ENCODE measurements at places on chromosomes 2 and 18. TPM values are rescaled to one million over a fixed set of nuclear protein-coding genes. Genes with fewer than 3 reads are reported as not detected.

CYP27A1 gene
- total RNA-seq: 110 TPM

RAB6C gene
- total RNA-seq: not detected

FRZB gene
- 7.4 TPM for total RNA-seq

IL1F10 gene
- total RNA-seq: not detected

TMEM169 gene
- 0.67 TPM for total RNA-seq

CNDP1 gene
- total RNA-seq: not detected

CCBE1 gene
- total RNA-seq: 59.0 TPM

ARHGEF4 gene
- total RNA-seq: 15.9 TPM

HRH4 gene
- total RNA-seq: 0.54 TPM

C2orf80 gene
- total RNA-seq: 0.25 TPM

SNORC gene
- 0.97 TPM for total RNA-seq

ELOA2 gene
- total RNA-seq: not detected

RGPD3 gene
- 0.71 TPM for total RNA-seq

RTKN gene
- 37.5 TPM for total RNA-seq

KIF5C gene
- total RNA-seq: 1.4 TPM

KIF1A gene
- total RNA-seq: 2.3 TPM

GPR45 gene
- not detected for total RNA-seq

INPP1 gene
- 26.7 TPM for total RNA-seq

CCDC74A gene
- 13.7 TPM for total RNA-seq

SGO2 gene
- total RNA-seq: 2.7 TPM

LRRFIP1 gene
- 194 TPM for total RNA-seq

STARD6 gene
- total RNA-seq: not detected

RAB17 gene
- total RNA-seq: 44.9 TPM
